Right ventricle myocardium inferior (tissue), 1 donor: ENCODE measurements at places on chromosomes 11 and 22. TPM values are rescaled to one million over a fixed set of nuclear protein-coding genes. Genes with fewer than 3 reads are reported as not detected.

DNA sequence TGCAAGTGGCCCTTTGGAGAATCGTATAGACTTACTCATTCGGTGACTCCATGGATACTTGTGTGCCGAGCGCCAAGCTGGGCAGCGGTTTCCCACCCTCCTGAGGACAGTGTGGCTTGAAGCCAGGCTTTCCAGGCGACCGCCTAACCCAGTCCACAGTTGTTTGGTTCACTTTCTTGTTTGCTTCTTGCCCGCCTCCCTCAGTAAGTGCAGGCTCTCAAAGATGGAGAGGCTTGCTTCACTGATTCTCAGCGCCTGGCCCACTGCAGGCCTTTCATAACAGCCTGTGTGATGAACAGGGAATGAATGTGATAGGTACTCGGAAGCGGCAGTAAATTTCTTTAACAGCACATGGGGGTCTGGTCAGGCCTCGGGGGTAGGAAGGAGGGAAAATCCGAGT lies 11.2 kb upstream of the MDK start:
- no peak for DNase-seq

MMP8 gene
- not detected for total RNA-seq

EXPH5 gene
- total RNA-seq, result 2.2 TPM

GRCh38 chr11:18726040-18726439 lies at the start of gene IGSF22:
TSS of gene IGSF22 (minus strand) at chr11:18726188. CDS start at chr11:18724236, 1,952 bp downstream.
- no peak for DNase-seq

BTG4 gene
- not detected for total RNA-seq

DNA sequence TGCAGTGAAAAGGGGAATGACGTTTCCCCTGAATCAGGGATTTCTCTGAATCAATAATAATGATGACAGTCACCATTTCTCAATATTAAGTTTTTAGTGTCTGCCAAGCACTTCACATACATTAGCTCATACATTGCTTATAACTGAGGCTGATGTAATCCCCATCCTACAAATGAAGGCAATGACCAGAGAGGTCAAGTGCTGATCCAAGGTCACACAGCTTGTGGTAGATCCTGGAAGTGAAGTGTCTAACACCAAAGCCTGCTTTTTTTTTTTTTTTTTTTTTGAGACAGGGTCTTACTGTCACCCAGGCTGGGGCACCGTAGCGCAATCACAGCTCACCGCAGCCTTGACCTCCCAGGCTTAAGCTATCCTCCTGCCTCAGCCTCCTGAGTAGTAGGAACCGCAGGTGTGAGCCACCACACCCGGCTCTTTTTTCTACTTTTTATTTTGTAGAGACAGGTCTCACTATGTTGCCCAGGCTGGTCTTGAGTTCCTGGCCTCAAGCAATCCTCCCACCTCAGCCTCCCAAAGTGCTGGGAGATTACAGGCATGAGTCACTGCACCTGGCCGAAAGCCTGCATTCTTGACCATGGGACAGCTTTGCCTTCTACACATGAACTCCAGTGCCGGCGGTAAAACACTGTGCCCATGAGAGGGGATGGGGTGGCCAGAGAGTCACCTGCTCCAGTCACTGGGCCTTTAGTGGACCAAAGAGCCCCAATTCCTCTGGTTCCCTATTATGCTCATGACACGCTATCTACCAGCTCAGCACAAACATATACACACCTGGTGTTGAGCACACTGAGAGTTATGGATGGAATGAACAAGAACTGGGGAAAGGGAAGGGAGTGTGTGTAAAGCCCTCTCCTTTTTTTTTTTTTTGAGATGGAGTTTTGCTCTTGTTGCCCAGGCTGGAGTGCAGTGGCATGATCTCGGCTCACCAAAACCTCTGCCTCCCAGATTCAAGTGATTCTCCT lies 17.4 kb downstream of the ARHGAP1 start:
- DNase-seq, result no peak

GLB1L3 gene
- not detected for total RNA-seq

SCGB1D2 gene
- total RNA-seq, result 4.0 TPM

GRCh38 chr11:128905345-128906184 lies 14.4 kb downstream of the KCNJ5 start:
- DNase-seq, result no peak

- DNase-seq, result no peak
These were observed 46.2 kb downstream of the OR2AT4 start for GRCh38 chr11:75050516-75050915.

DNA sequence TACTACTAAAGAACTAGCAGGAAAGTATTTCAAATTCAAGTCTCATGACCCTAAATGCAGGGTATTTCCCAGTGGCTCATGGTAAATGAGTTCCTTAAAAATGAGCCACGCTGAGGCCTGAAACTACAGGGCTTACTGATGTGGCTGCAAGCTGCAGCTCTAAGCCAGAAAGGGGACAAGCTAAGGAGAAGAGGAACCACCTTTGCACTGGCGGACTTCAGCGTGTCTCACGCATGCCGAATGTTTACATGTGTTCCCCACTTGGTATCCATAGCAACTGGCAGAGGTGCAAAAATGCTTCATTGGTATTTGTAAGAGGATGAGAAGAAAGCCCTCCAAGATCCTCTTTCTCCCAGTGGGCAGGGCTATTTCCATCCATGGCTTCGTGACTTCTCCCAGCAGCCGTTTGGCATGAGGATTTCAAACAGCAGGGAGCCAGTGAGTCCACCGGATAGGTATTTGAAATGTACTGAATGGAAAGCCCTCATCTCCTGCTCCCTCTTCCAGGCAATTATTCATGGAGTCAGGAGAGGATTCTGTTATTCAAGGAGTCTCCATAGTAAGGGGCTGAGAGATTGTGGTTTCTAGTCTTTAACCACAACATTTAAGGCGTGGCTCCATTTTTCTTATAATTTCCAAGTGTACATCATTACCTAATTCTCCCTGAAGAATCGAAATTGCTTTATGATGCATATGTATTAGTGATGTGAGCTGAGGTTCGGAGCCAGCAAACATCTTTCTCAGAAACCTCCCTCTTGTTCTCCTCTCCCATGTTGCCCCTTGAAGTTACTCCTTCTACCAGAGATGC lies 55.3 kb upstream of the CD44 start:
- peak; percentile 72 for DNase-seq

OR4C46 gene
- total RNA-seq, result not detected

DNA sequence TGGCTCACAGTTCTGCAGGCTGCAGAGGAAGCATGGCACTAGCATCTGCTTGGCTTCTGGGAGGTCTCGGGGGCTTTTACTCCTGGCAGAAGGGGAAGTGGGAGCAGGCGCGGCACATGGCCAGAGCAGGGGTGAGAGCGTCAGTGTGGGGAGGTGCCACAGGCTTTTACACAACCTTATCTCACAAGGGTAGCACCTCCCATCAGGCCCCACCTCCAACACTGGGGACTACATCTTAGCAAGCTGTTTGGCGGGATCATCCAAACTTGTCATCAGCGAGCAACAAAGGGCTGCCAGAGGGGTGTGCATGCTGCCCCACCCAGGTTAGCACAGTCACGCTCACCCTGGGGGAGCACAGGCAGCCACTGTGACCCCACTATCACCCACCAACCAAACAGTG lies 18.9 kb upstream of the YPEL1 start:
- no peak for DNase-seq

DNA sequence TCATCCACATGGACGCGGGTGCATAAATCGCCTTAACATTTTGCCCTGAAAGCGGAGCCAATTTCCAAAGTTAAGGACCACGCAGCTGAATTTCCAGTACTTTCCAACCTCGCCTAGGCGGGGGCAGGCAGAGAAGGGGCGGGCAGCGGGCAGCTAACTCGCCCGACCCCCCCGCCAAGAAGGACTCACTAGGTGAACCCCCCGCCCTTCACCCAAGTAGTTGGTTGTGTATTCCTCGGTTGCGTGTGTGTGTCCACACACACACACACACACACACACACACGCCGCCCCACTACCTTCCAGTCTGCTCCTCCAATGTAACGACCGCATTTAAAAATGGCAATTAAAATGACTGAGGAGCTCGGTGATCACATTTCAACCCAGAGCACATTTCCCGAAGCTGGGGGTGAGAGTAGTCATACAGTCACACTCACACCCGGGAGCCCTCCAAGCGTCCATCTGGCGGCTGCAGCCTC lies 1.4 kb downstream of the TENM4 start:
- no peak for DNase-seq

- no peak for DNase-seq
These were observed 143.6 kb downstream of the ADAMTS15 start for GRCh38 chr11:130592056-130592455.

DNA sequence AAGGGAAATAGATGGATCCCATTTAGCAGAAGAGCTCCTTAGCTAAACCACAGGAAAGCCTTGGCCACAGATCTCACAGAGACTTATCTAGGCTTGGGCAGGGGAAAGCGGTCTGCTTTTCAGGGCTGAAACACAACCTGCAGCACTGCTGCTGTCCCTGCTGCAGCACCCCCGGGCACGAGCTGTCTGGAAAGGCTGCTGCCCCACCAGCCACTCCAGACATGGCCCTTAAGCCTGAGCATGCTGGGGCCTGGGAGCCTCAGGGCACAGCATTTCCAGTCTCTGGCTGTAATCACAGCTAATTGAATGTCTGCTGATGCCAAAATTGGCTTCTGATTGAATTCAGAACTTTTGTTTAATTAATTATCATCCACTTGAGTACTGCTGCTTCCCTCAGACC lies 115.0 kb downstream of the TMPRSS5 start:
- no peak for DNase-seq

MUC6 gene
- total RNA-seq, result not detected

PIH1D2 gene
- 1.2 TPM for total RNA-seq

GRCh38 chr22:44002324-44002723 lies 21.8 kb upstream of the PARVB start:
- no peak for DNase-seq

DNA sequence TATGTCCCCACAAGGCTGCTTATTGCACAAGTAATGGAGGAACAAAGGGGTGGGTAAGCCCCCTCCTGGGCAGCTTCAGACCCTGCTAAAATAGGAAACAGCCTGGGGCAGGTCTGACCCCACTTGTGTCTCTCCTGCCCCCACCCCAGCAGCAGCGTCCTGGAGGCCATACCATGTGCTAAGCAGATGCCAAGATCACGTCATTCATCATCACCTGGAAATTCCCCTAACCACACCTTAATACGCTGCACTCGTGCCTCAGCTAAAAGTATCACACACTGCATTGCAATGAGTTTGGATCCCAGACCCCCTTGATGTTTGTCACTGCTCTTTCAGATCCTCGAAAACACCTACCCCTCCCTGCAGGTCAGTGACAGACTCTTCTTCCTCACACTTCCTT lies 27.8 kb upstream of the GGTLC2 start:
- DNase-seq, result no peak

DNA sequence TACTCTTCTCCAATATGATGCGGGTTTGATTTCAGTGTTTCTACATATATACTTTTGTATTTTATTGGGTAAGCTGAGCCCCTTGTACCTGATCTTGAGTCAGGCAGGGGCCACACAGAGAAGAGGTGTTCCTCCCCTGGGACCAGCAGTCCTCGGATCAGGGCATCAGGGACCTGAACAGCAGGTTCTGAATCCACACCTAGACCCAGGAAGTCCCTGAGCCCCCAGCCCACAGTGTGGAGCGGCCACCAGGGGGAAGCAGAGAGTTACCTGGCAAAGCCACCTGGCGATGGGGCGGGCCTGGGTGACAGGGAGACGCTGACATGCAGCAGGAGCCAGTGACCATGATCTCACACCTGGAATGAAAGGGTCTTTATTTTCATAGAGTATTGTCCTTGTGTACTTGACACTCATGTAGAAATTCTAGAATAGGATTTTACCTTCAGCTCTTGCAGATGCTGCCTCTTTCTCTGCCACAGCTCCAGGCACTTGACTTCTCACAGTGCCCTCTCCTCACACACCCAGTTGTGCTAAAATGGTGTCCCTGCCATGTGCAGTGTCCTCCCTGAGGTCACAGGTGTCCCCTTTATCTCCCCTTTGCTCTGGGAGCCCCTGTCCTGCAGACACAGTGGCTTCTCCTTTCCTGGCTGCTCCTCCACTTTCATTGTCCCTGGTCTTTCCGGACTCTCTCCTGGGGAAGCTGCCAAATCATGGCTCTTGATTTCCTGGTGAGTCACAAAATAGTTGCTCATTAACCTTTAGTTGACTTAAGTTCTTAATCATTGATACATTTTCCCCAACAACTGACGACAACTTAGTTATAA lies 48.5 kb downstream of the GGTLC2 start:
- DNase-seq, result no peak

MUC5B gene
- total RNA-seq, result not detected

CD3E gene
- 0.70 TPM for total RNA-seq

KDELR3 gene
- total RNA-seq, result 4.4 TPM
